ENCODE measurements at places on chromosomes 16 and 17.

DNA sequence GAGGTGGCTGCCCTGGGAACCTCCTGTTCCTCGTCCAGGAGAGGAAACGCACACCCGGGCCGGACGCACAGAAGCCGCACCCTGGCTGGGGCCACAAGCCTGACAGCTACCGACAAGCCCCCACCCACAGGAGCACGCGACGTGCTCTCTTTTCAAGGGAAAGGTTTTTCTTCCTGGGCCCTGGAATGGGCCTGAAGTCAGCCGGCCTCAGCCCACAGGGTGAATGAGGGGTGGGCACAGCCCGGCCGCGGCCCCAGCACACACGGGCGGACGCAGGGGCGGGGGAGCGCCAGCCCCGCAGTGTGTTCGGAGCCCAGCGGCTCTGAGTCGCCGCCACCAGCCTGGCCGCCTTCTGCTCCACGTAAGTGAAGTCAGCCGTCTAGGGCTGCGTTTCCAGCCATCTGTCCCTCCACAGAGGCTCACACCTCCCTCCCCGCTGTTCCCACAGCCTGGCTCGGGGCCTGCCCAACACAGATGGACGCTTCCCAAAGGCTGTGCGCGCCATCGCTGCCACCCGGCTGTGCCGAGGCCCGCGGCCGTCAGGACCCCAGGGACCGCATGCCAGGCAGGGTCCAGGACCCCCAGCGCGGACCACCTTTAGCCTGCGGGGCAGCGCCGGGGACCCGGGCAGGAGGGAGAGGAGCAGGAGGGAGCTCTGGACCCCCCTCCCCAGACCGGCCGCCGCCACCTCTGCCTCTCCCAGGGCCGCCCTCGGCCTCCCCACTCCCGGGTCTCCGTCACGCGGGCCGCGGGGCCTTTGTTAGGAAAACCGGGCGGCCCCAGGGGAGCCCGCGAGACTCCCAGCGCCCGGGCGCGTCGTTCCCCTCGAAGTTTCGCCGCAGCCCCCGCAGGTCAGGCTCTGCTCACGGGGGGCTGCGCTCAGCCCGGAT is 36.8 kb downstream of the CBFA2T3 start:
- DNase-seq = peak; percentile 67

DNA sequence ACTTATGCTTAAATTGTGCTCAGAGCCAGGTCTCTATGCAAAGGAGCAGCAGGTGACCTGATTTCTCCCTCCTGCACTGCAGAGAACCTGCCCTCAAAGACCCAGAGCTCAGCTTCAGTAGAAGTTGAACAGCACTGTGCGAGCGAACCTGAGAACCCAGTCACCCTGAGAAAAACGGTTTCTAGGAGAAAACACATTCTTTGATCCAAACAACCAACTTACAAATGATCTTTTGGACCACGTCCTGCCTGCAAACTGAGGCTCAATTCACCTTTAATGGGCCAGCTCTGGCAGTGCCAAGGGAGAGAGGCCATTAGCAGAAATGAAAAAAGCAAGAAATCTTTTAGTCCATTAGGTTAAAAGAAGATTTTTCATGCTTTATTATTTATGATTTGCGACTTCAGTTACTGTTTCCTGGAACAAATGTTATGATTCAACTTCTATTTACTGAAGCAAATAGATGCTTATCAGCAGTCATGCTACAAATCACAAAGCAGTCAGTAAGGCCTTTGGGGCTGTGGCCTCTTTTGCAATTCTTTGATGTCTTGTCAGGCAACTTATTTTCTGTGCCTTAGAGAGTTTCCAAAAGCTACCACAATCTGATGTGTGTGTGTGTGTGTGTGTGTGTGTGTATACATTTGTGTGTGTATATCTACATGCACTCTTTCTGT is 65.7 kb upstream of the LRRC37A3 start:
- DNase-seq = peak; percentile 85

GRCh38 chr16:30025156-30025555 is 2.2 kb downstream of the C16orf92 start:
- DNase-seq = no peak

GRCh38 chr16:65069065-65069464 is 52.8 kb downstream of the CDH11 start:
- no peak for DNase-seq

DNA sequence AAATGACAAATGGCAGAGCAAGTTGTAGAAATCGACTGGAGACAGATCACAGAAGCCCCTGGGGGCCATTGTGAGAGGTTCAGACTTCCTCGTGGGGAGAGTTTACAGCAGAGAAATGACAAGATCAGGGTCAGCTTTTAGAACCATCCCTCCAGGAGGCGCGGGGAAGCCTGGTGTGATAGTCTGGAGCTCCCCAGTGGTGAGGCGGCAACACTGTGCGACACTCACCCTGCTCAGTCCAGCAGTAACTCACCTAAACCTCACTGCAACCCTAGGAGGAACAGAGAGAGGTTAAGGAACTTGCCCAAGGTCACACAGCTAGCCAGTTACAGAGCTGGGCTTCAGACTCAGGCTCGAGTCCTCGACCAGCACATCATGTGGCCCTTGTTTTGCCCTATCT is 123.4 kb upstream of the IRX3 start:
- DNase-seq = no peak
